ENCODE measurements at places on chromosomes 1 and 21.

GRCh38 chr1:22249928-22250680, 107.2 kb upstream of the WNT4 start:
- no peak for DNase-seq

DNA sequence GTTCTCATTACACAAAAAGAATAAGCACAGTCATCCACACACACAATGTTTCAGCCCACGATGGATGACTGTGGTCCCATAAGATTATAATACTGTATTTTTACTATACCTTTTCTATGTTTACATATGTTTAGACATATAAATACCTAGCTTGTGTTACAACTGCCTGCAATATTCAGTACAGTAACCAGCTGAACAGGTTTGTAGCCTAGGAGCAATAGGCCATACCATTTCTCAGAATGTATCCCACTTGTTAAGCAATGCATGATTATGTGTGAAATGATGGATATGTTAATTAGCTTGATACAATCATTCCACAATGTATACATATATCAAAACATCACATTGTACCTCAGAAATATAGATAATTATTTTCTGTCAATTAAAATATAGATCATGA, 33.2 kb upstream of the SAMD13 start:
- DNase-seq: no peak

DNA sequence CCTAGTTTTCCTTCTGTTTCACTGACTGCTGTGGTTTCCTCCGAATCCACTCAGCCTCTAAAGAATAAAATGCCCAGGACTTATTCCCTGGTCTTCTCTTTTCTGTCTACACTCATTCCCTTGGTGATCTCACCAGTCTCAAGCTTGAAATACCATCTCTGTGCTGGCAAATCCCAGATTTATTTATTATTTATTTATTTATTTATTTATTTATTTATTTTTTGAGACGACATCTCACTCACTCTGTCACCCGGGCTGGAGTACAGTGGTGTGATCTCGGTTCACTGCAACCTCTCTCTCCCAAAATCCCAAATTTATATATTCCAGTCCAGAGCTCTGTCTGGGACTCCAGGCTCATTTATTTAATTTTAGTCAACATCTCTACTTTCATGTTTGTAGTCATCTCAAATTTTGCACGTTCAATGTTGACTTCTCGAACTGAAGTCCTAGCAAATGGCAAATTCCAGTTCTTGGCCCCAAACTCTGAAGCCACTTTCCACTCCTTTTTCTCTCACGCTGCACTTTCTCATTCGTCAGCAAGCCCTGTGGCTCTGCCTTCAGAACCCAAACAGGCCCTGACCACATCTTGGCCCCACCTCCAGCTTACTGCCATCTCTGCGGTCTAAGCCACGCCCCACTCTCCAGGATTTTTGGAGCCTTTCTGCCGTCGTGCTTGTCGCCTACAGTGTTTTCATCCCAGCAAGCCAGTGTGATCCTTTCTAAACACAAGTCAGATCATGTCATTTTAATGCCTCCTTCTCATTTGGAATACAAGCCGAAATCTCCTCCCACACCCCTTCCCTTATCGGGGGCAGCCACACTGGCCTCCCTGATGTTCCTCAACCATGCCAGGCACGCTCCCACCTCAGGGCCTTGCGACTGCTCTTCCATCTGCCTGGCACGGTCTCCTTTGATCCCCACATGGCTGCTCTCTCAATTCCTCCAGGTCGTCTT, 14.2 kb upstream of the TENT5B start:
- no peak for DNase-seq

GRCh38 chr1:231969076-231969475, 342.5 kb downstream of the DISC1 start:
- DNase-seq: no peak

- no peak for DNase-seq
These were observed 4.9 kb downstream of the LHX9 start for GRCh38 chr1:197922070-197922390.

- DNase-seq: no peak
These were observed 31.1 kb downstream of the MEGF6 start for GRCh38 chr1:3580231-3580630.

- DNase-seq: no peak
These were observed 9.0 kb downstream of the LGR6 start for GRCh38 chr1:202202500-202203168.

- DNase-seq: no peak
These were observed 263.8 kb downstream of the KCNT2 start for GRCh38 chr1:196344453-196344852.

GRCh38 chr1:98078596-98078995, 157.8 kb upstream of the DPYD start:
- DNase-seq: no peak

DNA sequence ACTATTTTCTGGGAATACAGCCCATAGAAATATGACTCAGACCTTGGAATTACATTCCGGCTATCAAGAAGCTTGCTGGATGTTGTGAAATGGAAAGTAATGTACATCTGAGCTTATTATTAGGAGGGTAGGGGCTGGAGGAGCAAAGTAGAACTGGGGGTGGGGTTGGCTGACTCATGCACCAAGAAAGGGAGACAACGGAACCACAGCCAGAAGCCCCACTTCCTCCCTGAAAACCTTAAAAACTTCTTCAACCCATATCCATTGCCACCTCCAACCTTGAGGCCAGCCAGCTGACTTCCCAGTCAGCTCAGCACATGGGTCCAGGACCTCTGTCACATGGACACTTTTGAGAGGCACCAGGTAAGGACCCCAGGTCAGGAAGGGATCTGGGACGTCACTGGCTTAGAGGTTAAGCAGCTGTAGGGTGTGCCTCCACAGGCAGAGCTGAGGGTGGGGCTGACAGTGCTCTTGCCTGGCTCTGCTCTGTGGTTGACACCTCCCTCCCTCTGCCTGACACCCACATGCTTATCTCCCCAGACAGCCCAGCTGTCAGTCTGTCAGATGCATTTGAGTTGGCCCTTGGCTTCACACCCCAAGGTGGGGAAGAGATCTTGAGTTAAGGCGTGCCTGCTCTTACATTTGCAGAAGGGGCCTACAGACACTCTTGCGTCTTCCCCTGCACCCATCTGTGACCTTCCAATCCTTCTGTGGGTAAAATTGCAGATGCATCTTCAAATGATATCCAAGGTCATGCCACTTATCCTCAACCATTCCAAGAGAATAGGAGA, 5.7 kb upstream of the ZNF683 start:
- no peak for DNase-seq

- no peak for DNase-seq
These were observed 11.2 kb upstream of the KCNQ4 start for GRCh38 chr1:40772146-40772955.

- no peak for DNase-seq
These were observed 630 bp upstream of the DBT start for GRCh38 chr1:100250264-100250663.

DNA sequence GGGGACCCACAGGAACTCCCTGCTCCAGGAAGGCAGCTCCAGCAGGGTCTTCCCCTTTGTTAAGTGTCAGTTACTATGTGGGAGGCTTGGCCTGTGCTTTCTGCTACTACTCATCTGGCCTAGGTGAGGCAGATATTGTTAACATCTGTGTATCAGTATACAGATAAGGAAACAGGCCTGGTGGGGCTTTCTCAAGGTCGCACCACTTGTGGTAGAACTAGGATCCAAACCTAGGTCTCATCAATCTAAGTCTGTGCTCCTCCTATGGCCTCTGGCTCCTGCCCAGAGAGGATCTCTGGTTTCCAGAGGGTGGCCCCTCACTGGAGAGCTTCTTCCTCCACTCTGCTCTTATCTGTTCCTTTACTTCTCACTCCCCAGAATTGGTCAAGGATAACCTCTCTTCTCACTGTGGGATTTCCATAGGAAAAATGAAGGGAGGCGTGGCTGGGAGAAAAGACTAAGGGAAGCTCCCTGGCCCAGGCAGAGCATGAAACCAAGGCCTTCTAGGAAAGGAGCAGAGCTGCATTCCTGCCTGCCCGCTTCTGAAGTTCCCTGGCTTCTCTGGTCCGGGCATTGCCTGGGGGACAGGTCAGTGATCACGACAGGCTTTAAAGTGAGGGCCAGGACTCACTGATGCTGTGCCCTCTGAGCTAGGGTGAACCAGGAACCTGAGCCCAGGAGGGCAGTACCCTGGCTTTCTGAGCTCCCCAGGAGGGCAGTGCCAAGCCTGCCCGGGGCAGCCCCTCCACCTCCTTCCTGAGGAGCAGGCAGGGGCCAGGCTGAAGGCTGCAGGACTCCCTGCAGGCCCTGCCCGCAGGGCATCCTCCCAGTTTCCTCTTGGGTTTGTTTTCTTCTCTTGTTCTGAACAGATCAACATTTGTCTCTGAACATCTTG, 5.8 kb downstream of the KCNC4 start:
- no peak for DNase-seq

- no peak for DNase-seq
These were observed 277.6 kb downstream of the KIF26B start for GRCh38 chr1:245432228-245432875.

DNA sequence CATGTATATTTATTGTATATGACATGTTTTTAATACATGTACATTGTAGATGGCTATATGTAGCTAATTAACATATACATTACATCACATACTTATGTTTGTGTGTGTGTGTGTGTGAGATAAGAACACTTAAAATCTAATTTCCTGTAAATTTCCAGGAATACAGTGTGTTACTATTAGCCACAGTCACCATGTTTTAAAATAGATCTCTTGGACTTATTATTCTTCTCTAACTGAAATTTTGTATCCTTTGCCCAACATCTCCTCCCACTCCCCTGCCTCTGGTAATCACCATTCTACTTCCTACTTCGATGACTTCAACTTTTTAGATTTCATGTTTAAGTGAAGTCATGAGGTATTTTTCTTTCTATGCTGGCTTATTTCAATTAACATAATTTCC, 64.8 kb downstream of the FCRL5 start:
- DNase-seq: no peak

DNA sequence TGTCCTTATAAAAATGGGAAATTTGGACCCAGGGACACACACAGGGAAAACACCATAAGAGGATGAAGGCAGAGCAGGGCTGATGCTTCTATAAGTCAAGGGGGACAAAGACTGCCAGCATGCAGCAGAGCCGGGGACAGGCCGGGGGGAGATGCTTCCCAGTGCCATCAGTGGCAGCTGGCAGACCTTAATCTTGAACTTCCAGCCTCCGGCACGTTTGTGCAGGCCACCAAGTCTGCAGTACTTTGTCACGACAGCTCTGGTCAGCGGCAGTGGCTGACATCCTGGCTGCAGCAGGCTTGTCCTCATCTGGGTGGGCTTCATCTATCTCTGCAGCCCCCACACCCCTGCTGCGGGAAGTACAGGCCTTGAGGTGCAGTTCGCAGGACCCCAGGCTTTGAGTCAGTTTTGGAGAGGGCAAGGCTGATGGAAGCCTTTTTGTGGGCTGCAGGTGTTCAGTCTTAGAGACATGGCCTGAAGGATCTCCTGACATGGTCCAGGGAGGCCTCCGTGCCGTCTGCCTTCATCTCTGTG, 186.0 kb downstream of the DYRK1A start:
- DNase-seq: no peak

Measured in pulmonary artery endothelial cell (primary cell).